Upper lobe of left lung (tissue), 6 donors: ENCODE measurements at places on chromosomes 2 and 18.

- DNase-seq, result peak; percentile 67
Observed at GRCh38 chr2:84888401-84889276, 7.8 kb upstream of the TRABD2A start.

- no peak for DNase-seq
Observed at GRCh38 chr2:173963323-173963816, 1.8 kb downstream of the SP3 start.

DNA sequence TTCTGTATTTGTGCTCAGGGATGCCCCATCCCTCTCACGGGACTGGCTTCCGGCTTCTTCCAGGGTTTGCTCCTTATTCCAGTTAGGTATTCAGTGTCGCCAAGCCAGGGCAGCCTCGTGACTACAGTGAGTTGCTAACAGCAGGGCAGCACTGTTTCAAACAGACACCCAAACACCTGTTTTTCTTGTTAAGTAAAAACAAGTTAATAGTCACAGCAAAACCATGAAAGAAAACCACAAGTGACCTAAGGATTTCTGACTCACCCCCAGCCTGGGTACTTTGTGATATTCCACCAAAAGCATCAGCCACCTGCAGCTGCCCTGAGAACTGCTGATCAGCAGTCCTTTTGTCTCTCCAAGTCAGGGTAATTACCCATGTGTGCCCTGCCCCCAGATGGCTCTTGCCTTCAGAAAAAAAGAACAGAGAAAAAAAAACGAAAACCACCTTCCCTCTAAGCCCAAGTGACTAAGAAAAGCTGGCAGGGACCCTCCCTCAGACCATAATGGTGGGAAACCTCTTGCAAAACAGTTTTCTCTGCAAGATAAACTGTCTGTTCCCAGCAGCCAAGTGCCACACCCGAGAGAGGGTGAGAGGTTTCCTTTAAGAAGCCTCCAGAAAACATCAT, 178.2 kb downstream of the ANAPC1 start:
- DNase-seq, result no peak

DNA sequence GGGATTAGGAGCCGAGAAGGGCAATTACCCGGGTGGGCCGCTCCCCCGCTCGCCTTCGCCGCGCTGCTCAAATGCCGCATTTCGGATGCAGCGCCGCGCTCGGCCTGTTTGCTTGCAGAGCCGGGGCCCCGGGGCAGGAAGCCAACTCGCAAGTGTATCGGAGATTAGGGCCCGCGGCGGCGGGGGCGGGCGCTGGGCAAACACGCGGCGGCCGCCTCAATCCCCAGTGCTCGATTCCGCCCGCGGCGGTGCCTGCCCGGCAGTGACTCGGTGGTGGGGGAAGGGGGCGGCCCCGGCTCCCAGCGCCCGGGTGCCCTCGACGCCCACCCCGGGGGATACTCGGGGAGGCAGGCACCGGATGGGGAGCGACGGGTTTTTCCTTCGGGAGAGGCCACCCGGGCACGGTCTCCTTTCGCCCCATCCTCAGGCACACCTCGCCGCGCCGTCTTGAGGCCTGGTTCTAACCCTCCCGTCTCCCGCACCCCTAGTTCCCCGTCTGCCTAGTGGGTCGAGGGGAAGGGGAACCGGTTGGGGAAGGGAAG, 26.6 kb upstream of the NOTO start:
- peak; percentile 94 for DNase-seq

GRCh38 chr2:182767578-182767977, 51.5 kb downstream of the DNAJC10 start:
- no peak for DNase-seq

GRCh38 chr18:36467614-36468013, 170.1 kb downstream of the FHOD3 start:
- peak; percentile 30 for DNase-seq

DNA sequence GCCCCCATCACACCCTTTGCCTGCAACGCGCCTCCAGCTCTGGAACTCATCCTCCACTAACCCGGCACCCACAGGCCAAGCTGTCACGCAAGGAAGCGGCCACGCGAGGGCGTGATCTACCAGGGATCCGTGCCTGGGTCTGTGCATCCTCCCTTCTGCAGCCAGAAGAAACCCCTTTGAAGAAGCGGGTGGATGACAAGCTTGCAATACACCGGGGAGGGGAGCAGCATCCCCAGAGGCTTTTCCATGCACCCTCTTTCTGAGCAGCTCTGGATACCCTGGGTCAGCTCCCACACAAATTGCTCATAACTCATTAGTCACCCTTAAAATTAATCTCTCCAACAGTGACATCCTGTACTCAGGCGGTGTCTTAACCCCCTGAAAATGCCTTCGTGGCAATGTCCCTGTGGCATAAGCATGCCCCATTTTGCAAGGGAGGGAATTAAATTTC, 47.6 kb downstream of the PDCL3 start:
- DNase-seq, result peak; percentile 89

DNA sequence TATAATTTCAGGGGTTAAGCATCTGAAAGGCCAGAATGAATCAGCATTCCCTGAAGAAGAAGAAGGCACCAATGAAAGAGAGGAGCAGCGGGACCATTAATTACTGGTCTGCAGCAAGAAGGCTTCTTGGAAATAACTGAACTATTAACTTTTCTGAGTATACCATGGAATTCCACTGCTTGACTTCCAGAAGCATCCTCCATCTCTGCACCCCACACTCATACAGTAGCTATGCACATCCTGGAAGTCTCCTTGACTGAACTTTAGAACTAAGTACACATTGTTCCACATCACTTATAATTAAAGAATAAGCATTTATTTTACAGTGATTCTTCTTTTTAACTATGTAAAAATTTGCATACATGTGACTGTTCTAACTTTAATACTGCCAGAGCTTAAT, 131.5 kb downstream of the PPP1R1C start:
- DNase-seq, result no peak

DNA sequence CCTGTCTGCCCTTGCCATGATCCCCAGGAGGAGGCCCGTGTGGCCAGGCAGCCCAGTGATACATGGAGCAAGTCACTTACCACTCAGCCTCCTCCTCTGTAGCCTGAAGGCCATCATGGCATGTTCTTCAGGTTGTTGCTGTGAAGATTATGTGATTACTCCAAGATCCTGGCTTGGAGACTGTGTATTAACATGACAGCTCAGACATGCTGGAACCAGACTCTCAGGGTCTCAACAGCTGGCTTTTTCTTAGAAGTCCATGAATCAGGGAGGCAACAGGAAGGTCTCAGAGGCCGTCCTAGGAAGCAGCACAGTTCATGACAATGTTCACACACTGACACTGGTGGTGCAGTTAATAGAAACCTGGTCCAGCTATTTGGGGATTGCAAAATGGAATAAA, 158.6 kb upstream of the TWIST2 start:
- no peak for DNase-seq

DNA sequence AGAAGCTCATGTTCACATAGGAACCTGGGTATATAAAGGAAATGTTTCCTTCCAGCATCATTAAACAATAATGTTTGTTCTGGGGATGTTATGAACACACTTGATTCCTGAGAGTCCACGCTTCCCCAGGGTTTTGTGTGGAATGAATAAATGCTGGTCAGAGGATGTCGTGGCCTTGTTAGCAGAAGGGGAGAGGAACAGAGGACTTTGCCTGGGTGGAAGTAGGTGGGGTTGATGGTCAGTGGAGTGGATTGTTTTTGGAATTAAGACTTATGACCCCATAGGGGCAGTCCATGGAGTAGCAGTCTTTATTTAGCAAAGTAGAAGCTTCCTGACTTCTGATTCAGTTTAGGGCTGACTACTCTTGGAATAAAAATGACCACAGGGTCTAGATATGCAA, 139.6 kb downstream of the MYO1B start:
- DNase-seq, result no peak

- no peak for DNase-seq
Observed at GRCh38 chr2:45382744-45383143, 228.3 kb downstream of the SRBD1 start.

DNA sequence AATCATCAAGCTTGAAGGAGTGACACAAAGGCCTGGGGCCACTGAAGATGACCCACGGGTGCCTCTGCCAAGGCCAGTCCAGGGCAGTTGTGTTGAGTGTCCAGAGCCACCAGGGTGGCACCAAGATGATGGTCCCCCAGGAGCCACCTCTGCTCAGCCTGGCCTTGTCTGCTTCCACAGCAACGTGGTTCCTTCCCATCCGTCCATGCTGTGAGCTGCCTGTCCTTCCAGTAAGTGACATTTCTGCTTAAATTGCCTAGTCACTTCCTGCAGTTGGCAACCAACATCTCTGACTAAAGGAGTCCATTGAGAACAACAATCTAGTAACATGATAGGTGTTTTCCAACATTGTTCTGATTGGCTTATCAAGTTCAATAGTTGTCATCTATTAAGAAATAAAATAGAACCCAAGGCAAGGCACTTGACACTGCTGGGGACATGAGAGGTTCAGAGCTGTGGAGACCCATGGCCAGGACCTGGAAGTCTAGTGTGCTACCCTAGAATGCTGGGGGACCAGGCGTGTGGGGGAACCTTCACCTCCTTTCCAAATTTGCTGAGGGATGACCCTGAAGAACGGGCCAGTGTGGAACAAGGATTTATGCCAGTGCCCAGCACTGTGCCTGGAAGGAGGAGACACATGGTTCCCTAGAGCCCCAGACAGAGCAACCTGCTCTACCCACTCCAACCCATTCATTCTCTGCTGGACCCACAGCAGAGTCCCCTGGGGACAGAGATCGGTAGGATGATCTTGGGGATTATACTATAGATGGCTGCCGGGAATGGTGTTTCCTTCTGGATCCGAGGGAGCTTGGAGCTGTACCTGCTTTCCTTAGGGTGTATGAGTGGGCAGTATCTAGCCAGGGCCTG, 98.9 kb upstream of the EPC2 start:
- DNase-seq, result no peak

- no peak for DNase-seq
Observed at GRCh38 chr2:63840081-63840784, 1.5 kb upstream of the UGP2 start.

GRCh38 chr2:239283961-239284795, 116.6 kb downstream of the HDAC4 start:
- peak; percentile 72 for DNase-seq

GRCh38 chr2:48738806-48739205, 16.7 kb downstream of the LHCGR start:
- no peak for DNase-seq

DNA sequence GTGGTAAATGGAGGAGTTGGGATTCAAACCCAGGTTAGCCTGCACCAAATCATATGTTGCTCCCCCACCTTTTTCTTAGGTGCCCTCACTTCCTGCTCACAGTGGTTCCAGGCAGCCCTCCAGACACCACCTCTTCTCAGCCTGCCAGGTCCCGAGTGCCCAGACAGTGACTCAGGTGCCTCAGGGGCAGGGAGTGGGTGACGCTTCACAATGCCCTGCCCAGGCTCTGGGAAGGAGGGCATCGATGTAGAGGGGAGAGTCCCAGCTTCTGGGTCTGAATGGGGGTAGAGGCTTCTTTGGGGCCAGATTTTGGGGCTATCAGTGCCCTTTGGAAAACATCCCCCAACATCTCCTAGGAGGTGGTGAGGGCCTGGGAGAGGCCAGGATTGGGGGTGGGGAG, 5.2 kb upstream of the DNAJB2 start:
- DNase-seq, result no peak

- no peak for DNase-seq
Observed at GRCh38 chr2:152391318-152391717, 56.3 kb downstream of the FMNL2 start.

- no peak for DNase-seq
Observed at GRCh38 chr18:8834881-8835280, 129.5 kb downstream of the MTCL1 start.

GRCh38 chr2:74001121-74001520, 16.4 kb downstream of the TET3 start:
- DNase-seq, result no peak

- no peak for DNase-seq
Observed at GRCh38 chr2:186913870-186914269, 64.9 kb upstream of the ZSWIM2 start.

DNA sequence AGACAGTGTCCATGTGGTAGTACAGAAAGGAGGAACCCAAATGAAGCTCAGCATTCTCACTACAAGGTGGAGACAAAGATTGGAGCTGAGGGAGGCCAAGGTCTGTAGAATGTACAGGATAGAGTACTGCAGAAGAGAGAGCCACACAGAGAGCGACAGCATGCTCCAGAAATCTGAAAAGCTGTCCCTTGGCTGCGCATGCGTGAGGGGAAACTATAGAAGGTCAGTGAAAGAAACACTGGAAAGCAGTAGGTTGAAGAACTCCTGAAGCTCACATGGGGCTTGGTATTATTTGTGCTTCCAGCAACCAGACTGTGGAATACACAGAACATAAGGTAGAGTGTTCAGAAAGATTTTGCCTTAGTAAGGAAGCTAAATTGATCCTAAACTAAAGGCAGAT, 142.5 kb downstream of the TXNL1 start:
- no peak for DNase-seq

DNA sequence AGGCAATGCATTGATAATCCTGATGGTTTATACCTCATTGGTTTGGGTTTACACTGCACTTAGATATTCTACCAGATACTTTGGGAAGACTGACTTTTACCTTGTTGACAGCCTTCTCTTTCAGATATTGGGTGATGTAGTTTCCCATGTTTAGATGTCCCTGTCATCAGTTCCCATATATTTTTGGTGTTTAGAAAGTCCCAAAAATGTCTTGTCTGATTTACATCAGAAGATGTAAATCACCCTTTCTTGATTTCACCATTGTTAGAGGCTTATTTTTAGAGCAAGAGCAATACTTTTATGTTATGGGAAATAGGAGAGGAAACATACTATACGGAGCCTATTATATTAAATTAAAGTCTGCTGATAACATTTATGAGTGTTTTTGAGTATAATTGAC, 14.4 kb upstream of the CCDC102B start:
- no peak for DNase-seq

DNA sequence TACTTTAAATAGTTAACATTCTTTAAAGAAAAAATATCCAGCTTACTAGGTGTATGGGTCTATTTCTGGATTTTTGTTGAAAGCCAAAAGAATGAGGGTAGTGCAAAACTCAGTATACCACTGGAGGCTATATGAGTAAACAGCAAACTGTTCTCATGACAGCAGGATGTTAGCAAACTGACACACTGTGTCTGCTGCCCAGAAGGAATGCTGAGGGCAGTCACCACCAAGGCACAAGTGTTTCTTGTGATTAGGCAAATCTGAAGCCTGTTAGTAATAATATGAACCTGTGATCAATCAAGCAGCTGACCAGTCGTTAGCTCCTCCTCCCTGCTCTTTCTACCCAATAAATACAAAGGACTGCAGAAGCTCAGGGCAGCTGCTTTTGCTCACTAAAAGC, 50.5 kb upstream of the SULT1C3 start:
- DNase-seq, result no peak

DNA sequence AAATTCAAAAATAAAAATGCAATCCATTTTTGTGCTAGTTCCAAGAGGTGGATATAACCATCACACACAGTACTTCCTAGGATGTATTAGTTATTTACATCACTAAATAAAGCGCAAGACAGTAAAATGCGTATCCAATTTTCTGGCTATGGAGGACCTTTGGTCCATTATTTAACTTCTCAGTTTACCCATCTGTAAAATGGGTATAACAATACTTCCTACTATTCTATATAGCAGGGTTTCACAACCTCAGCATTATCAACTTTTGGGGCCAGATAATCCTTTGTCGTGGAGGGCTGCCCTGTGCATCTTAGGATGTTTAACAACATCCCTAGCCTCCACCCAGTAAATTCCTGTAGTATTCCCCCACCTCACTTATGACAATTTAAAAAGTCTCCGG, 275.1 kb upstream of the PKDCC start:
- no peak for DNase-seq
